IMR-90 (cell line): ENCODE measurements at places on chromosomes 16 and 17. TPM values are rescaled to one million over a fixed set of nuclear protein-coding genes. Genes with fewer than 3 reads are reported as not detected.

GRCh38 chr16:4519274-4520058, 19.1 kb downstream of the CDIP1 start:
- no peak for DNase-seq
- H3K27ac ChIP-seq, result no peak overlapping the region
- H3K27me3 ChIP-seq, result no peaks in the 10 kb centered on the region

GRCh38 chr16:74605746-74606520, 981 bp downstream of the GLG1 start:
- no peaks in the 10 kb centered on the region for H3K27me3 ChIP-seq
- no peak for DNase-seq
- H3K36me3 ChIP-seq, result no peaks in the 10 kb centered on the region
- H3K4me3 ChIP-seq, result peak overlapping the region; percentile 83
- peak overlapping the region; percentile 96 for H3K27ac ChIP-seq
- H3K4me1 ChIP-seq, result peaks cover 12% of the 10 kb centered on the region

GRCh38 chr17:82590881-82591539, 57.2 kb downstream of the WDR45B start:
- no peak overlapping the region for H3K4me3 ChIP-seq
- peaks cover 32% of the 10 kb centered on the region for H3K36me3 ChIP-seq
- H3K27me3 ChIP-seq, result no peaks in the 10 kb centered on the region
- no peak overlapping the region for H3K27ac ChIP-seq
- DNase-seq, result no peak

- H3K36me3 ChIP-seq, result no peaks in the 10 kb centered on the region
- no peak overlapping the region for H3K27ac ChIP-seq
- H3K4me1 ChIP-seq, result peaks cover 4% of the 10 kb centered on the region; the same call in 1 of the 2 replicates
- DNase-seq, result peak; percentile 33
- no peaks in the 10 kb centered on the region for H3K27me3 ChIP-seq
Observed at GRCh38 chr16:64094992-64095634, 1026.8 kb downstream of the CDH11 start.

GRCh38 chr16:56066617-56067016, 124.7 kb upstream of the GNAO1 start:
- no peaks in the 10 kb centered on the region for H3K4me1 ChIP-seq
- no peak overlapping the region for H3K4me3 ChIP-seq
- H3K36me3 ChIP-seq, result no peaks in the 10 kb centered on the region
- no peaks in the 10 kb centered on the region for H3K27me3 ChIP-seq

DNA sequence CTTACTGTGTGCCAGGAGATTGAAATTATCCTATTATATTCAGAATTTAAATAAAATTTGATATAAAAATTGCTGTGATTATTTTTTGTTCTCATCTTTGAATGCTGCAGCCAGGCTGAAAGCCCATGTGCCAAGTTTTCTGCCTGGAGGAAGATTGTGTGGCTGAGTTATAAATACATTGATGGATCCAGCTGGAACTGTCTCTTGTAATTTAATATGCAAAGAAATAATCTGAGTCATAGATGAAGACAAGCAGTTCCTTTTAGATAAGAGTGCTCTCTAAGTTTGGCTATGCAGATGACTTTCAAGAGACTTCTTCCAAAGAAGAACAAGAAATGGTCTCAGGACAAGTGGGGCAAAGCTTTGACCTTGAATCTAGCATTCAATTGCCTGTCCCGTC, 871.0 kb downstream of the CDH11 start:
- no peak overlapping the region for H3K27ac ChIP-seq
- H3K4me1 ChIP-seq, result no peaks in the 10 kb centered on the region
- no peak overlapping the region for H3K4me3 ChIP-seq
- no peaks in the 10 kb centered on the region for H3K27me3 ChIP-seq
- DNase-seq, result peak; percentile 47
- H3K36me3 ChIP-seq, result no peaks in the 10 kb centered on the region

- no peak overlapping the region for H3K4me3 ChIP-seq
- H3K27ac ChIP-seq, result no peak overlapping the region; the same call in 1 of the 2 replicates
- H3K27me3 ChIP-seq, result no peaks in the 10 kb centered on the region
Observed at GRCh38 chr17:13353590-13353989, 248.1 kb downstream of the HS3ST3A1 start.

- peaks cover 5% of the 10 kb centered on the region for H3K36me3 ChIP-seq
- H3K4me1 ChIP-seq, result peaks cover 15% of the 10 kb centered on the region
- peak; percentile 46 for DNase-seq
- H3K27ac ChIP-seq, result peak overlapping the region; percentile 37; the same call in 1 of the 2 replicates
- no peaks in the 10 kb centered on the region for H3K27me3 ChIP-seq
Observed at GRCh38 chr17:606508-607250, 108.0 kb downstream of the VPS53 start.

DNA sequence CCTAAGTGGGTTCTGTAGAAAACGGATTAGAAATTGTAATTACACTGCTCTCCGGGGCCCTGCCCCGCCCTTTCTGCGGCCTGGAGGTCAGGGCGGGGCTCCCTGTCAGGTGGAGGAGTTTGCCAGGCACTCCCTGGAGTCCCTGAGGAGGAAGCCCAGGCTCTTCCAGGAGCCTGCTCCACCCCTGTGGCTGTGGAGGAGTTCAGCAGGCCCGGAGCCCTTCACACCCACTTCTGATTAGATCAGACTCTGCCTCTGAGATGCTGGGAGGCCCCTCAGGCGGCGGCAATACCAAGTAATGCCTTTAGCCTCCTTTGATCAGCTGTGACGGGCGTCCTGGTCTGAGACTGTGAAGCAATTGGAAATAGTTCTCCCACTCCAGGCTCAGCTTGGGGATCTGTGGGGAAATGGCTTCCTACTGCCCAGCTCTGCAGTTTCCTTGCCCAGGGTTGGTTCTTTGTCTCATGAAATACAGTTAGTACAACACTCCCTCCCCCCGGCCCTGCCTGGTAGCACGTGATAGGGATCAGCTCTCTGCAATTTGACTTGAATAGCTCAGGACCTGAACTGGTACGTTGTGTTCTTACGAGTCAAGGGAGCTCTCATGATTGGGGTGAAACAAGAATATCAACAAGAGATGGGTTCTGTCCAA, 22.3 kb downstream of the BAIAP2 start:
- no peak overlapping the region for H3K4me3 ChIP-seq
- peaks cover 2% of the 10 kb centered on the region; the same call in 1 of the 2 replicates for H3K4me1 ChIP-seq
- peaks cover 9% of the 10 kb centered on the region; the same call in 1 of the 2 replicates for H3K36me3 ChIP-seq
- H3K27me3 ChIP-seq, result no peaks in the 10 kb centered on the region

- peaks cover 6% of the 10 kb centered on the region; the same call in 1 of the 2 replicates for H3K4me1 ChIP-seq
- H3K27me3 ChIP-seq, result no peaks in the 10 kb centered on the region
- H3K27ac ChIP-seq, result no peak overlapping the region
- H3K4me3 ChIP-seq, result no peak overlapping the region
- no peak for DNase-seq
- peaks cover 28% of the 10 kb centered on the region for H3K36me3 ChIP-seq
Observed at GRCh38 chr17:49616086-49616485, 40.4 kb downstream of the NXPH3 start.

DNA sequence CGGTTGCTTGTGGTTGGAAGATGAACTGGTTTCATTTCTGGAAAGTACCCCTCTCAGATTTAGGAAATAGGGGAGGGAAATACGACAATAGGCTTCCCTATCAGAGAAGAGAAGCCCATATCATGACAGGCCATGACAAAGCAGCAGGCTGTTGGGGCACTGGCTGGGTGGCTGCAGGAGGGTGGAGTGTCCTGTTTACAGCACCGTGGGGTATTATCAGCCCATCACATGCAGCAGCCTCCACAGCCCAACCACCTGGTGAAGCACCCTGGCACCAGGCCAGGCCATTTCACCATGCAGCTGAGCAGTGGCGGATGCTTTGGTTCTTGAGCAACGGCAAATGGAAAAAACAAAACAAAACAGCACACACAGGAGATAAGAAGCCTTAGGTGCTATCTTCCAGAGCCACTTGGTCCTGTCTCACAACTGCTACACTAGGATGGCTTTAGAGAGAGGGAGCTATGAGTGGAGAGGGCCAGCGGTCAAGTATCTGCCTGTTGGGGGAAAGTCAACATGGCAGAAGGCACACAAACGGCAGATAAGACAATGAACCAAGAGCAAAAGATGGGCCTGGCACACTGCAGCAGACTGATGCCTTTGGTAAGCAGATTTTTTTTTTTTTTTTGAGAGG, 24.2 kb downstream of the FAM117A start:
- no peaks in the 10 kb centered on the region for H3K36me3 ChIP-seq
- no peak overlapping the region for H3K4me3 ChIP-seq
- DNase-seq, result peak; percentile 16
- no peak overlapping the region for H3K27ac ChIP-seq
- peaks cover 4% of the 10 kb centered on the region for H3K4me1 ChIP-seq
- H3K27me3 ChIP-seq, result peaks cover 10% of the 10 kb centered on the region

DNA sequence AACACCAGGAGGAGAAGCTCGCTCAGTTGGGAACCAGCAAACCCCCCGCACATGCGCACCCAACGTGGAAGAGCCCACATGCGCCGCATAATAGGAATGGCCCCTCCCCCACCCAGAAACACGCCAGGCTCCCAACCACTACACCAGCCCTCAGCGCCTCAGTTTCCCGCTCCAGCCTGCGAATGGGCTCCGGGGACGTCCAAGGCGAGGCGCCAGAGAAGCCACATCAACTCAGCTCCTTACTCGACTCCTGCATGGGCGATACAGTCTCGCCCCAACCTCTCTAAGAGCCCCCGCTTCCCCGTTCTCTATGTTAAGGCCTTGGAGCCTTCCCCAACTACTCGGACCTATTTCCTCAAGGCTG, 504 bp downstream of the SRSF1 start:
- H3K4me3 ChIP-seq, result peak overlapping the region; percentile 63
- peaks cover 17% of the 10 kb centered on the region for H3K36me3 ChIP-seq
- DNase-seq, result peak; percentile 71
- 0 out of 2 replicates have a peak, but pooled peaks cover 2% of the 10 kb centered on the region for H3K4me1 ChIP-seq
- H3K27me3 ChIP-seq, result no peaks in the 10 kb centered on the region

DNA sequence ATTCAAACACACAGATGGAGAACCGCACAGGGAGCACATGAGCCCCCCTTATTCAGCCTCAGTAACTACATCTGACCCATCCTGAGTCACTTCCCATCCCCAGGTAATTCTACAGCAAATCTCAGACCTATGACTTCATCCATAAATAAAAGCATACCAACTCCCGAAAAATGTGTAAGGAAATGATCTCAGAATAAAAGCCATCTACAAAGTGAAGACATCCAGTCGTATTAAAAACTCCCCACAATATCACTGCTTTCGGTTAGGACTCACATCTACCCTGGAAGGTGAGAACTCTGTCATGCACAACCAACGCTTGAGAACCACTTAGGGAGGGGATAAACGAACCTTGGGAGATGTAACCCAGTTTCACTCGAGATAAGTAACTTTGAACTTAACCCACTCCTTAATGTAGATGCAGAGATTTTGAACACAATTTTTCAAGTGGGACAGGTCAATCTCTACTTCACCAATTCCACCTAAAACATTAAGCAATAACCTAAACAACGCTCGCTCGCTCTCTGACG, 1.3 kb downstream of the USP36 start:
- peak overlapping the region; percentile 87 for H3K27ac ChIP-seq
- H3K4me1 ChIP-seq, result peaks cover 11% of the 10 kb centered on the region
- DNase-seq, result peak; percentile 86

- no peak overlapping the region for H3K4me3 ChIP-seq
- no peaks in the 10 kb centered on the region for H3K4me1 ChIP-seq
- no peak overlapping the region for H3K27ac ChIP-seq
- DNase-seq, result no peak
- no peaks in the 10 kb centered on the region for H3K36me3 ChIP-seq
- peaks cover 6% of the 10 kb centered on the region; the same call in 1 of the 2 replicates for H3K27me3 ChIP-seq
Observed at GRCh38 chr16:81273223-81273950, 34.9 kb downstream of the BCO1 start.

GRCh38 chr17:38324141-38324697, 19.5 kb downstream of the GPR179 start:
- peaks cover 13% of the 10 kb centered on the region for H3K36me3 ChIP-seq
- DNase-seq, result no peak
- H3K4me1 ChIP-seq, result peaks cover 12% of the 10 kb centered on the region
- no peak overlapping the region for H3K4me3 ChIP-seq

DNA sequence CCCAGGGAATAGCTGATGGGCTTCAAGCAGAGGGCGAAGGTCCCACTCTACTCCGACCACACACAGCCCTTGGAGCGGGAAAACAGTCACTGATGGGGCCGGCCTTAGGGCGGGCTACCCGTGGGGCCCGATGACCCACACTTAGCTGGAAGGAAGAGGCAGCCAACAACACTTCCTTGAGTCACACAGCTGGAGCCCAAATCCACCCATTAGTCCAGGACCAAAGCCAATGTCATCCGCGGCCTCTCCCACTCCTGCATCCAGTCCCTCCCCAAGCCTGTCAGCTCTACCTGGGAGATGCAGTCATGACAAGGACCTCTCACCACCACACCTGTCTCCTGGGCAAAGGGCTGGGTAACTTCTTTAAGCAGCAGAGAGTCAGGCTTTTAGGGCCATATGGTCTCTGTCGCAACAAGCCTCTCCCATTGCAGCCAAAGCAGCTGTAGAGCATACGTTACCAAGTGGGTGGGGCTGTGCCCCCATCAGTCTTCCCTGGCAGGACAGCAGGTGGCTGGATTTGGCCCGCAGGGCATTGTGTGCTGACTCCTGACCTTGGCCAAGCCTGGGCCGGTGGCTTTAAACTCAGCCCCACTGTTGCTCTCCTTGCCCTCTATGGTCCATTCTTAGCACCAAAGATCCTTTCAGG, 110.7 kb downstream of the SOCS1 start:
- peaks cover 2% of the 10 kb centered on the region; the same call in 1 of the 2 replicates for H3K4me1 ChIP-seq
- no peak overlapping the region for H3K27ac ChIP-seq
- H3K36me3 ChIP-seq, result no peaks in the 10 kb centered on the region

- H3K4me1 ChIP-seq, result peaks cover 31% of the 10 kb centered on the region
- no peak overlapping the region for H3K4me3 ChIP-seq
- peaks cover 14% of the 10 kb centered on the region for H3K27me3 ChIP-seq
- DNase-seq, result peak; percentile 12
Observed at GRCh38 chr17:76870377-76870714, 2.1 kb downstream of the MGAT5B start.

DNA sequence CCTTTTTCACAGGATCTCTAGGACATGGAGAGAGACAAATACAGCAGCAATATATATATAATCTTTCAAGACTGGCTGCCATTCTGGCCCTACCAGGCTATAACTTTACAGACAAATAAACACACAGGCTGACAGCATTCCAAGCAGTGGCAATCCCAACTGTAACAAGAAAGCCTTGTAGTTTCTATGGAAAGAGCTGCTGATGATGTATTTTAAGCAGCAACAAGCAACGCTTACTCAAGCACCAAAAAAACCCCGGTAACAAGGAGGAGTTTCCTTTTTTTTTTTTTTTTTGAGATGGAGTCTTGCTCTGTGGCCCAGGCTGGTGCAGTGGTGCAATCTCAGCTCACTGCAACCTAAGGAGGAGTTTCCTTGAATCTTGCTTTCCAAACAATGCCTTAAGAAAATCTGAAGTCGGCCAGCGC, 23.2 kb downstream of the LSM12 start:
- peaks cover 16% of the 10 kb centered on the region for H3K36me3 ChIP-seq
- peak overlapping the region; percentile 57; the same call in 1 of the 2 replicates for H3K27ac ChIP-seq
- DNase-seq, result peak; percentile 63
- H3K27me3 ChIP-seq, result no peaks in the 10 kb centered on the region

GRCh38 chr16:2822158-2822495, 5.1 kb downstream of the PRSS21 start:
- no peaks in the 10 kb centered on the region for H3K36me3 ChIP-seq
- H3K4me1 ChIP-seq, result no peaks in the 10 kb centered on the region
- H3K27me3 ChIP-seq, result peaks cover 56% of the 10 kb centered on the region
- H3K27ac ChIP-seq, result no peak overlapping the region

The KRTAP4-6 gene
- total RNA-seq, result not detected in 2 replicates

The TMEM238L gene
- total RNA-seq, result not detected in 2 replicates

The CHD9 gene
- 48.8 and 61.4 TPM in 2 replicates for total RNA-seq

The RHBDL3 gene
- total RNA-seq, result 0.18 and 0.28 TPM in 2 replicates

The CCL13 gene
- total RNA-seq, result 0.18 TPM in 1 of 2 replicates, not detected in the other

The GIT1 gene
- total RNA-seq, result 13.3 and 14.2 TPM in 2 replicates

The C16orf46 gene
- under 0.01 and 0.72 TPM in 2 replicates for total RNA-seq

The ZP2 gene
- total RNA-seq, result not detected in 2 replicates

The ALDH3A1 gene
- not detected in 2 replicates for total RNA-seq

The WNT9B gene
- not detected in 2 replicates for total RNA-seq
